Left ventricle myocardium inferior (tissue), 1 donor: ENCODE measurements at places on chromosomes 5 and 9. TPM values are rescaled to one million over a fixed set of nuclear protein-coding genes. Genes with fewer than 3 reads are reported as not detected.

Gene PCDHA9
- total RNA-seq = not detected

Gene PRDM9
- total RNA-seq = not detected

Gene TOR1A
- 12.9 TPM for total RNA-seq

Gene SPINK4
- total RNA-seq = not detected

Gene SAXO1
- 0.03 TPM for total RNA-seq

Gene C9orf50
- total RNA-seq = not detected

DNA sequence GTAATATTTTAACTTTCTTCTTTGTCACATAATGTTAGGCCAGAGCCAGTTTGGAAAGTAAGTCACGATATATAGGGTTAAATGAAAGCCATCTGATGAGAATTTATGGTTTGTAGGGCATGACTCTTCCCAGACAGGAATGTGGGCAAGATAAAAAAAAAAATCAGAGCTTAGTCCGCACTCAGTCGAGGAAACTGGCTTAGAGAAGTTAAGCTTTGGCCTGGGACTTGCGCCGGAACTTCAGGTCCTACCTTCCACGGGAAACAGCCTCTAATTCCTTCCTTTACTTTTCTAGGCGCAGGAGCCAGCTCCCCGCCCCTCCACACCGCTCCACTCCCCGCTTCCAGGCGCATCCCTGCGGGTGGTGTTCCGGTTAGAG, 475 bp downstream of the DDX31 start:
- peak; percentile 48 for DNase-seq

- peak; percentile 14 for DNase-seq
Observed at GRCh38 chr5:175778951-175779503, 92.4 kb upstream of the CPLX2 start.

DNA sequence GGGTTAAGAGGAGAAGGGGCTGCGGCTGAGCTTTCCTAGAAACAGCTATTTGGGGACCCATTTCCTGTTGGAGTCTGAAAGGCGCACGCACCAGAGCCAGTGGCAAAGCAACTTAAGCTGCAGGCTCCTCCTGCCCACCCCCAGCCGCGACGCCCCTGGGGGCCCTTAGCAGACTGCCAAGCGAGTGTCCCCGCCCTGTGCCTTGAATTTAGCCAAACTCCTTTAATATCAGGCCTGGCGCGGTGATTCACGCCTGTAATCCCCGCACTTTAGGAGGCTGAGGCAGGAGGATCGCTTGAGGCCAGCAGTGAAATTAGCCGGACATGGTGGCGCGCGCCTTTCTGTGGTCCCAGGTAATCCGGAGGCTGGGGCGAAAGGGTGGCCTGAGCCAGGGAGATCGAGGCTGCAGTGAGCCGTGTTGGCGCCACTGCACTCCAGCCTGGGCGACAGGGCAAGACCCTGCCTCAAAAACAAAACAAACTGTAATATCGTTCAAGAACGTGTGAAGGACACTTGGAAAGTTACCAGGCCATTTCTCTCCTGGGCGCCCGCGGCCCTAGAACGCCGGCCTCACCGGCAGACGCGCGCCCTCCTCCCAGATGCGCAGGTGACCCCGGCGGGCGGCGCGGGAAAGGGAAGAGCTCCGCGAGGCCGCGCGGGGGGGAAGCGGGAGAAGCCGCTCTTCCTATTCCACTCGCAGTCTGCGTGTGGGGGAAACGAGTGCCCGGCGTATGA, 1.0 kb upstream of the F2R start:
- DNase-seq = peak; percentile 30

GRCh38 chr5:146647656-146648199, 131.7 kb upstream of the GPR151 start:
- DNase-seq = no peak

- DNase-seq = peak; percentile 34
Observed at GRCh38 chr5:68225188-68225910, 9.8 kb downstream of the PIK3R1 start.

GRCh38 chr5:15566789-15567188, 66.8 kb downstream of the FBXL7 start:
- DNase-seq = no peak

- no peak for DNase-seq
Observed at GRCh38 chr9:82281066-82281465, 292.5 kb downstream of the SPATA31D1 start.

- no peak for DNase-seq
Observed at GRCh38 chr9:76703270-76703669, 61.0 kb upstream of the PCA3 start.

DNA sequence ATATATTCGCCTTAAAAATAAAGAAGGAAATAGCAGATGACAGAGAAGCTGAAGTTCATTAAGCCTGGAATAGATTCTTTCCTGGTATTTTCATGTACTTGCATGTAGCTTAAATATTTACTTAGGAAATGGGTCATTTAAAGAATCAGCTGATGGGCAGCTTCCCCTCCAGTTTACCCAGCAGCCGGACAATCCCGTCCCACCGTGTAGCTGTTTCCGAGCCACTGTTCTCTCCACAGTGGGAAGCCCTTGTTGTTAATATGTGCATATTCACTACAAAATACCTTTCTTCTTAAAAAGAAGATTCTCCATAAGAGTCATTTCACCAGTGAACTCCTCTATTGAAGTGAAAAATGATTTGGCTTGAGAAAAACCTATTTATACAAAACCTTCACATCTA, 187.0 kb downstream of the FANCC start:
- DNase-seq = no peak

DNA sequence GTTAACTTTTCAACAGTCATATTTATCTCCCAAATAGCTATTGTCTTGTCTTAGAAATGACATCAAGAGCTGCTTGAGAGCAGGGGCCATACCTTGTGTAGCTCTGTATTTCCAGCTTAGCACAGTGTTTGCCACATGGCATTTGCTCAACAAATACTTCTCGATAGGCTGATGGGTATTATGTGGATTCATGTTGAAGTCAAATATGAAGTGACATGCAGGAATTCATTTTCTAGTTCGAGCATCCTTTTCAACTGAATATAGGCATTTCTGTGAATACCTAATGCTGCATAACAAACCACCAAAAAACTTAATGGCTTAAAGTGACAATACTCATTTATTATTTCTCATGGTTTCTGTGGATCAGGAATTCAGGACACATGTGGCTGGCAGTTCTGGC, 125.6 kb downstream of the TLE1 start:
- no peak for DNase-seq

DNA sequence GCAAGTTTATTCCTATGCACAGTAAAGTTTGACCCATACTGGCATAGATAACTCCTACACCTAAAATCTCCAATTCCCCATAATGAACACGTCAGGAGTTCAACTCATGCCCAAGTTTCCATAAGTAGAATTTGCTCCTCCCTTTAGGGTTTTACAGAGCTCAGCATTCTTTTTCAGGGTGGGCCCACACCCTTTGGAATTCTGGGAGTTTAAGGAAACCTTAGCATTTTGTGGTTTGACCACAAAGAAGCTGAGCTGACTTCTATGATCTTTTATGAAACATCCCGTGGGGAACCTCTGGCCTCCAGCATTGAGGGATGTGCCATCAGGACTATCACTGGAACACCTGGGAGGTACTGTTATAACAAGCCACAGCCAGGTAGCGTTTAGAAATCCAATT, 220.6 kb upstream of the MAP3K1 start:
- no peak for DNase-seq

DNA sequence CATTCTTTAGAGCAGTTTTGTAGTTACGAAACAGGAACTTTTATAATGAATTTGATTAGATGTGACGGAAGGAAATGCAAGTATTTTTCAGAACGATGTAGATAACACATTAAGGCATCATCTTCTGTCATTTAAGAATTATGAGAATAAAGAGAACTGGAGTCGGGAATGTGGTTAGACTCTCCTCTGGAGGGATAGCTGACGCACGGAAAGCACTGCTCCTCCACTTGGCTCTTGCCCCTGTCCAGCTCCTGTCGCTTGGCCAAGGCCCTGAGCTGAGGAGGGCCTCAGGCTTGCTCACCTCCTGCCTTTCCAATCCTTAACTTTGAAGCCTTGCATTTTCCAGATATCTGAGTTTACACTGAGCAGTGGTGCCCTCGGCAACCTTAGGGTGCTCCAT, 60.5 kb downstream of the MAP1B start:
- DNase-seq = peak; percentile 39

GRCh38 chr5:150442699-150443080, 6.8 kb downstream of the RPS14 start:
- DNase-seq = no peak

DNA sequence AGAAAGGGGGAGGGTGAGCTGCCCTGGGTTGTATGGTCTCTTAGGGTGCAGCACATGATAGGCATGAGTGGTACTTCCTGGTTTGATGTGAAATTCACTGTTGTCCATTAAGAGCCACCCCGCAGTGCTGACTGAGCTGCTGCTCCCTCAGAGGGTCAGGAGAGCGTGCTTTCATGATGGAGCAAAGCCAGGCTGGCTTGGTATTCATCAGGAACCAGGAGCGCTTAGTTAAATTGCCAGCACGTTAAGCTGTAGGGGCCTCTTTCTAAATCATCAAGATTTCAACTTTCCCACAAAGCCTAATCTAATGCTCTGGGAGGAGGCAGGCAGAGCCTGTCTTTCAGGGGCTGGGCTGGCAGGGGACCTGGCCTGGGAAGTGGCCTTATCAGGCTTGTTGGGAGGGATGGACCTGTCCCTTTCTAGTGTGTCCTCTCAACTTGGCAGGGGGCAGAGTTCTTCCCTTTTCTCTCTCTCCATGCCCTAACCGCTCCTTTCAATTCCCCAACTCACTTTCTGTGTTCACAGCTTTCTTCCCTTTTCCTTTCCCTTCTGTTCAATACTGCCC, 7.9 kb downstream of the CYSTM1 start:
- DNase-seq = peak; percentile 32

GRCh38 chr5:174531782-174532191, 192.6 kb upstream of the MSX2 start:
- no peak for DNase-seq
